ENCODE measurements at places on chromosomes 5 and 9.

- no peak for DNase-seq
Measured at GRCh38 chr5:44294516-44294915, 94.7 kb downstream of the FGF10 start.

- DNase-seq: no peak
Measured at GRCh38 chr5:172166030-172166826, 21.8 kb downstream of the STK10 start.

DNA sequence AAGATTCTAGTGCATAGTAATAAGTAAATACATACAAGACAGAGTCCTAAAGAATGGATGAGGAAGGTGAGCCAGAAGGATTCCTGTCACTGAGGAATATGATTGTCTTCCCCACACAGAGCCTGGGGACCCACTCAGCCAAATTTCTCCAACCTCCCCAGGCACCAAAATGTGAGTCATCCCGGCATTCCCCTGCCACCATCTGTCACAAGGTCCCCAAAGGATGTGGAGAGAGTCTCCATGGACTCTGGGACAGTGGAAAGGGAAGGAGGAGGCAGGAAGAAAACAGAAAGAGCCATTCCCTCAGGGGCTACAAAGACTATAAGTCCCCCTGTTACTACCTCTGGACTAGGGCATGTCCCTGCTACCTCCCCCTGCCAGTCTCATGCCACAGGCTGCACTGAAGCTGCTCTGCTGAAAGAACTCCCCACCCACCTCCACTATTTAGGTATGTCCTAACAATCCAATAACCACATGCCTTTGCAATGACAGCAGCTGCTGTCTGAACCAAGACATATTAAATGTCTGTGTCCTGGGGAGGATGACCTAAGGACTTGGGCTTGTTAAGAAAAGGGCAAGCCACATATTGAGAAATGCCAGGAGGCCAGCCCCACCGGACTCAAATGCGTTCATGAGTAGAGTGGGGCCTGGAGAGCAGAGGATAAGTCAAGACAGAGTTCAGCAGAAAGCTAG is 10.7 kb upstream of the OR5C1 start:
- DNase-seq: no peak

GRCh38 chr5:138926688-138927448 is 51.7 kb upstream of the LRRTM2 start:
- DNase-seq: no peak

GRCh38 chr5:14147210-14147609 is 4.1 kb downstream of the TRIO start:
- peak; percentile 67 for DNase-seq

DNA sequence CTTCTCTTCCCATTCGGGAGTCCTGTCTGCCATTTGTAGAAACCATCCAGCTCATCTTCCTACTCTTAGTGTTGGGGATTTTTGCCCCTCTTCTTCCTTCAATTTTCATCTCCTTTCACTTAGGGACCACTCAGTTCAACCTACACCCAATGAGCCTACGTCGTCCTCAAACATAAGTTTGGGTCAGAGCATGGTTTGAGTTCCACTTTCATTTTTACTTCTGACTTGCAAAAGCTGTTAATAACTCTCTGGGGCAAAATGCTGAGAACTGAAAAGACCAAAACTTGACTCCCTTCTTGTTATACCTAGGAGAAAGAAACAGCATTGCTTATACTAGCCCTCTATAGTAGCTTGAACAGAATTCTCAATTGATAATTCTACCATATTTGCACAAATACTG is 381.5 kb upstream of the MPDZ start:
- DNase-seq: no peak

DNA sequence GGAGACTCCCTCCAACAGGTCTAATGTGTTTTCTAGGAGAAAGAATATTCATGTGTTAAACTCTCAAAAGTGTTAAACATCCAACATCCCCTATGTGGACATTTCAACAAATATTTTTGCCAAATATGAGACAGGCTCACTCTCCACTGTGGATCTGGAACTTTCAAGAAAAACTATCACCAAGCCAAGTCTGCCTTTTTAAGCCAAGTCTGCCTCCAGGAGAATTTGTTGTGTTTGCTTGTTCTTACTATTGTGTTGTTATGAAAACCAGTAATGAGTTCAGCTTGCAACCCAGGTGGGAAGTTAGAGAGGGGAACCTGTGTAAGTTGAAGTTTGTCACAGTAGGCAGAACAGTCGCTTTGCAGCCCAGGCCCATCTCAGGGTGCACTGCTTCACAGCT is 228.1 kb downstream of the NFIB start:
- DNase-seq: no peak

DNA sequence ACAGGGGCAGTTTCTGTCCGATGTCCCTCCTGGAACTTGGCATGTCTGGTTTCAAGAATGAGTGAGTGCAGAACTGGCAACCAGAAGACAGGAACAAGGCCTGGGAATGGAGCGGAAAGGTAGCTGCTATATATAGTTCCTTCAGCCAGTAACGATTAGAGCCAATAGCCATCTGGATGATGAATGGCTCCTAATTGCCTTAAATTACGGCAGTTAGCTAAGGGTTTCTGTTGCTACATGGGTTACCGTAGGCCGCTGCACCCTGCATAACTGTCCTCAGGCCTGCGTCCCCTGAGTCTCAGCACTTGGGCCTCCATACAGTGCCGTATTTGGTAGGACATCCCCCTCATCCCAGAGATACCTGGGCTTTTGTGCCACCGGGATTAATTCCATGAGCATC is 29.4 kb downstream of the WWC1 start:
- DNase-seq: no peak

DNA sequence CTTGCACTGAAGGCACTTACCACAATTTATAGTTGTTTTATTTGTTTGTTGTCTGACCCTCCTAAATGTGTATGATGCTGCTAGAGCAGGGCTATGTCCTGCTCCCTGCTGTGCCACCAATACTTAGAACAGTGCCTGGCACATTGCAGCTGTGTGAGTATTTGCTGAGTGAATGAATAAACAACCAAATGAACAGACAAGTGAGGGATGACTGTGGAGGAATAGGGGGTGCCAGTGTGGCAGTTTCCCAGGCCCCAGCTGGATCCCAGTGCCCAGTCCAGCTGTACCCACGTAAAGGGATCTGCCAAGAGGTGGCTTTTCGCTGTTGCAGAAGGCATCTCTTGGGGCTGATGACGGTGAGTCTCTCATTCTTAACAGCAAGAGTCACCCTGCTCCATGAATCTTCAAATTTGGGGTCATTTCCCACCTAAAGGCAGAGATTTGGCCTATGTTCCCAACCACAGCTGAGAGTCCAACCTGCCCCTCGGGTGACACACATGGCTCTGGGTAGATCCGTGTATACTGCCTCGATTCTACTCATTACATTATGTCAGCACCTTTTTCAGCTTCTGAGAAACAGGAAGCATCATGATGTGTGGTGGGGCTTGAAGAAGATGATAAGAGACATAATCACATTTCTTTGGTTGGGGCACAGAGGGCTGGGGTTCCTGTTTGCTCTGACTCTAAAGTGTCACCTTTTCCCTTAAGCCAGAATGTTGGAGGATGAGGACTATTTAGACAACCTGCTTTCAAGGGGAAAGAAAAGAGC is 14.3 kb downstream of the IL5 start:
- DNase-seq: no peak

GRCh38 chr9:134326724-134327601 is 708 bp downstream of the RXRA start:
- DNase-seq: no peak

GRCh38 chr5:153959134-153959957 is 79.4 kb downstream of the FAM114A2 start:
- DNase-seq: no peak

- no peak for DNase-seq
Measured at GRCh38 chr9:93301911-93302541, 118.1 kb downstream of the WNK2 start.

DNA sequence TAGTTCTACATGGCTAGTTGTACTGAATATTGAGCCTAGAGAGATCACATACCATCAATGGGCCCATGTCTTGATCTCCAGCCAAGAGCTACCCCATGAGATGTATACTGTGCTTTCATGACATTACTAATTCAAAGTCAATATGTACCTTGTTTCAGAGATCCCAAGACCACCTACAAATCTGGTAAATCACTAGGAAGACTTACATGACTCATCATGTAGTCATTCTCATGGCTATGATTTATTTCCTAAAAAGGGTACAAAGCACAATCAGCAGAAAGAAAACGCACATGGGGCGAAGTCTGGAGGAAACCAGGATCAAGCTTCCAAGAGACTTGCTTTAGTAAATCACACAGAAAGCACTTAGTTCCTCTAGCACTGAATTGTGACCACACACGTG is 103.0 kb downstream of the PCSK5 start:
- DNase-seq: no peak

- DNase-seq: no peak
Measured at GRCh38 chr5:169433221-169433651, 132.3 kb upstream of the SLIT3 start.

- no peak for DNase-seq
Measured at GRCh38 chr9:134192951-134193731, 28.8 kb upstream of the RNU6ATAC start.

DNA sequence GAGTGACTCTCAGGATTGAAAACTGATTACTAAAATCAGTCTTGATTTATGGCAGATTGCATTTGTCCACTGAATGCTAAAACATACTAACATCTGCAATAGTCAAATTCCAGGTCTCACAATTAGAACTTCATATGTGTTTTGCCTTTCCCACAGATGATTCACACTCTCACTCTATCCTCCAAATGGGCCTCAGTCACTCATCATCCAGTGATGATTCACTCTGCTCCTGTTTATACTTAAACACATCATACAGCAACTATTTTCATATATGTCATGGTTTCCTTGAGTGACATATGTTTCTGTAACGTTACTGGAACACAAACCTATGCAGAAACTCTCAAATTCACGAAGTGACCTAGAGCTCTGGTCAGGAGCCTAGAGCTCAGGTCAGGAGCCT is 512.9 kb downstream of the HINT1 start:
- DNase-seq: no peak

- DNase-seq: no peak
Measured at GRCh38 chr9:20309124-20309523, 313.2 kb downstream of the MLLT3 start.

DNA sequence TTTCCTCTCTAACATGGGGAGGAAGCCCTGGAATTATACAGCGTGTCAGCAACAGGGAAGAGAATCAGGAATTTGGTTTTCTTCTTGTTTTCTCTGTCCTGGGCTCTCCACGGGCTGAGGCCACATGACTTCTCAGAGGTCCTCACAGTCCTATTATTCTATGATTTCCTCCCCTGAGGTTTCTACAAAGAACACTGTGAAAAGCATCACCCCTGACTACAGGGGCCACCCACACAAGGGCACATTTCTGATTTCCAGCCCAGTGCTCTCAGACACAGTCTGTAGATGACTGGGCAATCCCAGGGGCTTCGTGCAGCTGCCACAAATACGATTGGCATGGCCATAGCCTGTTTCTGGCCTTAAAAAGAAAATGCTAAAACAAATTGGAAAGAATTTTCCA is 284.9 kb downstream of the CEMIP2 start:
- DNase-seq: no peak

- no peak for DNase-seq
Measured at GRCh38 chr5:142189813-142190212, 81.2 kb downstream of the NDFIP1 start.

GRCh38 chr5:133925866-133926488 is 42.4 kb downstream of the C5orf15 start:
- no peak for DNase-seq

DNA sequence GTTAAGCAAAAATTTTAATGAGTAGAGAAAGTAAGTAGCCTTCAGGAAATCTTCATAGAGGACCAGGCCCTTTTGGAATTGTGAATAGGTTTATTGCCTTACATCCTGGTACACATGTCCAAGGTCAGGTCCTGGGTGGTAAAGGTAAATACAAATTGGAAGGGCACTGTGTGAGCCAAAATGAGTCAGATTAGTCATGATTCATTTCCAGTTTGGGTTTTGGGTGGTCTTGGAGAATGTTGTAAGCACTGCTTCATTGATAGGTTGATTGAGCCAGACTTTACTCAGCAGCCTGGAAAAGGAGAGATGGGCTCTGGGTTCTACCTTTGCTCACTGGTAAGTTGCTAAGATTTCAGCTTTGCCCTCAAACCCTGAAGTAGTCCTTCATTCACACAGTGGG is 82.5 kb upstream of the ZNF169 start:
- DNase-seq: no peak

DNA sequence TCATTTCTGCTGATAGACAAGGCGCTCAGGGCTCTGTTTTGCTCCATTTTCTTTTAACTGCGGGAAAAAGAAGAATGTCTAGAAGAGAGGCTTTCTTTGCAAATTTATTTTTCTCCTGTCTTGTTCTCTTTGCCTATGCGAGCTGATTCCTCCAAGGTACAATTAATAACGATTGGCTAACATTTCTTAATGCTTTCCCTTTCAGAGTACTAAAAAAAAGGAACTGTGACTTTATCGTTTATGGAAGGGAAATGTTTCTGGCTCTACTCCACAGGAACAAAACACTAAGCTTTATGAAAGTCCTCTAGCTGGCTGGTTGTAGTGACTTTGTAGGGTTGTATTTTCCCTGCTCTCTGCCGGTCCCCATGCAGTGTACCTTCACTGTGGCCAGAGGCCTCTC is 11.7 kb downstream of the NSG2 start:
- no peak for DNase-seq

GRCh38 chr9:79352322-79352721 is 219.4 kb upstream of the TLE4 start:
- DNase-seq: no peak

DNA sequence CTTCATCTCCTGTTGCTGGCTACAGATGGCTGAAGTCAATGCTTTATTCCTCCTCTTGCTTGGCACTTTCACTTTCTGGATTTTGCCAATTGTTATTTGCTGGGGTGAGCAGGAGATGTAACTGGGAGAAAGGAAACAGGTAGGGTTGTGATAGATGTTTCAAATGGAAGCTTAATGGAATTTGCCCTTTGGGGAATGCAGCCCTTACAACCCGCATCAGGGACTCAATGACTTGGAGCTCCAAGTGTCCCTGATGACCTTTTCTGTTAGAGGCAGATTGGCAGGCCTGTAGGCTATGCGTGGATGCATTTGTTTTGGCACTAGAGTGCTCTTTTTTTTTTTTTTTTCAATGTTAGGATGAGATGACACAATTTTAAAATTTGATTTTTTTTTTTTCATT is 219.9 kb upstream of the GLRA1 start:
- no peak for DNase-seq

DNA sequence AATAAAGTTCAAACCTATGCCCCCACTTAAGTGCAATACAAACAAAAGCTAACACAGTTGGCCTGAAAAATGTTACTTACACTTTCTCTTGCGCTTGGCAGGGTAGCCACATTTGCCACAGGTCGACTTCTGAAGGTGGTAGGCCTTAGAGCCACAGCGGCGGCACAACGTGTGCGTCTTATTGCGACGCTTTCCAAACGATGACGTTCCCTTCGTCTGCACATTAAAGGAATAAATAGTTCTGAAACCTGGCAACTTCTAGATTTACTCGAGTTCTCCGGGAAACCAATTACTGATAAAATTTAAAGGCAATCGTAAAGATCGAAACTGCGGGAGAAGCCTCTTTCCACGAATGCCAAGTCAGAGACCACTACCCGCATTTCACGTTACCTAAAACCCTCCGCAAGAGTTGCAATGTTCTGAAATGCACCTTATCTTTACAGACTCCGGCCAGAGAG is 602 bp downstream of the RPL37 start:
- no peak for DNase-seq

Data from NCI-H1436 treated with DMSO at 0.1 percent for 48 hours (cell line).